IMR-90 (cell line): ENCODE measurements at places on chromosomes 7 and 10. TPM values are rescaled to one million over a fixed set of nuclear protein-coding genes. Genes with fewer than 3 reads are reported as not detected.
A peak's percentile ranks its signal among the peaks of the same experiment; 100 is the strongest.

GRCh38 chr10:23870651-23871610 is 338.0 kb upstream of the KIAA1217 start:
- H3K27ac ChIP-seq = no peak overlapping the region
- no peaks in the 10 kb centered on the region for H3K4me1 ChIP-seq
- no peak for DNase-seq
- H3K27me3 ChIP-seq = no peaks in the 10 kb centered on the region
- H3K4me3 ChIP-seq = no peak overlapping the region

- H3K4me3 ChIP-seq = no peak overlapping the region
- no peaks in the 10 kb centered on the region for H3K27me3 ChIP-seq
- H3K27ac ChIP-seq = no peak overlapping the region
- peaks cover 1% of the 10 kb centered on the region; the same call in 1 of the 2 replicates for H3K4me1 ChIP-seq
- DNase-seq = peak; percentile 16
Observed at GRCh38 chr7:94584113-94584512, 71.8 kb downstream of the SGCE start.

DNA sequence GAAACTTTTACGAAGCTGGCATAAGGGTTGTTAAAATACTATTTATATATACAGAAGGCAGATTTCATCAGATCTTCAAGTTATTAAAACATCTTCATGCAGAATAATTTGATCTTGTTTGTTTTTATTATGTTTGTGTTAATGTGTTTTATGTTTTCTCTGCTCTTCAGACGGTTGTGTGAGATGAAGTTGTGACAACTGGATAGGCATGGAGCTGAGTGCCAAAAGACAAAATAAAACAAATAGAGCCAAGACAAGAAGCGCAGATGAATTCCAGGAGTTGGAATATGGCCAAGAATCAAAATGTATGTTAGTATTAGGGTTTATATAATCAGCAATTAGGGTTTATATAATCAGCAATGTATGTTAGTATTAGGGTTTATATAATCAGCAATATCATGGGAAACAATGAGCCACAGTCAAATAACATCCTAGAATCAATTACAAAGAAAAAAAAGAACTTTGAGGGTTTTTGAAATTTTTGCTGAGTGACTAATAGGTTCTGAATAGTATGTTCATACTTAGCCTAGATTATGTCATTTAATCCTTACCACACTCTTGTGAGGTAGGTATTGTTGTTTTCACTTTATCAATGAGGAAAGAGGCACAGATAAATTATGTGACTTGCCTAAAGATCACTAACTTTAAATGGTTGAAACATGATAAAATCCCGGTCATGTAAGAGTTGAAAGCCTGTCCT is 488.0 kb upstream of the STEAP1 start:
- no peaks in the 10 kb centered on the region for H3K36me3 ChIP-seq
- H3K4me1 ChIP-seq = no peaks in the 10 kb centered on the region
- H3K27me3 ChIP-seq = no peaks in the 10 kb centered on the region
- no peak overlapping the region for H3K27ac ChIP-seq
- DNase-seq = no peak

DNA sequence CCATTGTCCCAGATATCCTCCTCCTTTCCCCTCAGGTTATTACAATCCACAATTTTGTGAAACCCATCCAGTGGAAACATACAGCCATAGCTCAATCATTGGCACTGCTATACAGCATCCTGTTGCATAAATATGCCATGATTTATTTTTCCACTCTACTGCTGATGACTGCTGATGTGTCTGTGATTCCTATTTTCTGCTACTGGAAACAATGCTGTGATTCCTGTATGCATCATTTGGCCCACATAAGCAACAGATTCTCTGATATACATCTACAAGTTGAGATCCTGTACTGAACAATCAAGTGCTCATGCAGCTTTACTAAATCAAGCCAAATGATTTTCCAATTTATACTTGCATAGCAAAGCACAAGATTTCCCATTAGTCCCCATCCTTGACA is 39.6 kb downstream of the CUL2 start:
- H3K4me1 ChIP-seq = no peaks in the 10 kb centered on the region
- H3K27me3 ChIP-seq = no peaks in the 10 kb centered on the region
- no peak for DNase-seq
- H3K4me3 ChIP-seq = no peak overlapping the region

GRCh38 chr10:131946880-131947279 is 34.8 kb downstream of the BNIP3 start:
- peaks cover 21% of the 10 kb centered on the region for H3K4me1 ChIP-seq
- H3K27me3 ChIP-seq = no peaks in the 10 kb centered on the region
- peak overlapping the region; percentile 50 for H3K27ac ChIP-seq
- peaks cover 38% of the 10 kb centered on the region for H3K36me3 ChIP-seq
- DNase-seq = no peak

GRCh38 chr7:5525271-5526099 is 101.9 kb upstream of the TNRC18 start:
- peaks cover 41% of the 10 kb centered on the region for H3K36me3 ChIP-seq
- H3K27me3 ChIP-seq = no peaks in the 10 kb centered on the region
- H3K27ac ChIP-seq = peak overlapping the region; percentile 38
- DNase-seq = peak; percentile 54
- no peaks in the 10 kb centered on the region for H3K4me1 ChIP-seq

The IGFBP3 gene
- 272 and 308 TPM in 2 replicates for total RNA-seq

The ATG9B gene
- total RNA-seq = 0.18 TPM in 1 of 2 replicates, not detected in the other

The HOXA4 gene
- total RNA-seq = 0.36 and 1.1 TPM in 2 replicates

The BICC1 gene
- 38.9 and 42.5 TPM in 2 replicates for total RNA-seq

GRCh38 chr7:108384716-108385483 is 71.3 kb downstream of the NRCAM start:
- H3K36me3 ChIP-seq = no peaks in the 10 kb centered on the region
- no peaks in the 10 kb centered on the region for H3K4me1 ChIP-seq
- H3K27me3 ChIP-seq = no peaks in the 10 kb centered on the region
- H3K4me3 ChIP-seq = no peak overlapping the region

The ANKRD2 gene
- total RNA-seq = 0.28 and 0.36 TPM in 2 replicates

GRCh38 chr10:5325076-5325475 is 39.7 kb upstream of the UCN3 start:
- DNase-seq = no peak
- H3K27me3 ChIP-seq = peaks cover 6% of the 10 kb centered on the region
- no peaks in the 10 kb centered on the region for H3K36me3 ChIP-seq
- no peaks in the 10 kb centered on the region for H3K4me1 ChIP-seq
- no peak overlapping the region for H3K27ac ChIP-seq
- H3K4me3 ChIP-seq = no peak overlapping the region

The TBL2 gene
- total RNA-seq = 81.7 and 94.1 TPM in 2 replicates

- H3K36me3 ChIP-seq = no peaks in the 10 kb centered on the region
- no peak for DNase-seq
- H3K27ac ChIP-seq = no peak overlapping the region
Observed at GRCh38 chr7:110861163-110861562, 229.8 kb upstream of the LRRN3 start.

DNA sequence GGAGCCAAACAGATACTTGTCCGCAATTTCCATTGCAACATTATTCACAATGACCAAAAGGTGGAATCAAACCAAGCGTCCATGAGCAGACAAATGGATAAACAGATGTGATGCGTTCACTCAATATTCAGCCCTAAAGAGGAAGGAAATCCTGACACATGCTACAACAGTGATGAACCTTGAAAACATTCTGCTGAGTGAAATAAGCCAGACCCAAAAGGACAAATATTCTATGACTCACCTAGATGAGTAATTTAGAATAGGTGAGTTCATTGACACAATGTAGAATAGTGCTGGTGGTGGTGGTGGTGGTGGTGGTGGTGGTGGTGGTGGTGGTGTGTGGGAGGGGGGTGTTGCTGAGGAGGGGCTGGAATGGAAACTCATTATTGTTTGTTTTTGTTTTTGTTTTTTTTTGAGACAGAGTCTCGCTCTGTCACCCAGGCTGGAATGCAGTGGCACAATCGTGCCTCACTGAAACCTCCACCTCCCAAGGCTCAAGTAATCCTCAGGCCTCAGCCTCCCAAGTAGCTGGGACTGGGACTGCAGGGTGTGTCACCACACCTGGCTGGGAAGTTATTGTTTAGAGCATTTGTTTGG is 28.6 kb downstream of the SMKR1 start:
- peak; percentile 80 for DNase-seq
- no peaks in the 10 kb centered on the region for H3K4me1 ChIP-seq
- H3K4me3 ChIP-seq = no peak overlapping the region
- no peaks in the 10 kb centered on the region for H3K36me3 ChIP-seq

DNA sequence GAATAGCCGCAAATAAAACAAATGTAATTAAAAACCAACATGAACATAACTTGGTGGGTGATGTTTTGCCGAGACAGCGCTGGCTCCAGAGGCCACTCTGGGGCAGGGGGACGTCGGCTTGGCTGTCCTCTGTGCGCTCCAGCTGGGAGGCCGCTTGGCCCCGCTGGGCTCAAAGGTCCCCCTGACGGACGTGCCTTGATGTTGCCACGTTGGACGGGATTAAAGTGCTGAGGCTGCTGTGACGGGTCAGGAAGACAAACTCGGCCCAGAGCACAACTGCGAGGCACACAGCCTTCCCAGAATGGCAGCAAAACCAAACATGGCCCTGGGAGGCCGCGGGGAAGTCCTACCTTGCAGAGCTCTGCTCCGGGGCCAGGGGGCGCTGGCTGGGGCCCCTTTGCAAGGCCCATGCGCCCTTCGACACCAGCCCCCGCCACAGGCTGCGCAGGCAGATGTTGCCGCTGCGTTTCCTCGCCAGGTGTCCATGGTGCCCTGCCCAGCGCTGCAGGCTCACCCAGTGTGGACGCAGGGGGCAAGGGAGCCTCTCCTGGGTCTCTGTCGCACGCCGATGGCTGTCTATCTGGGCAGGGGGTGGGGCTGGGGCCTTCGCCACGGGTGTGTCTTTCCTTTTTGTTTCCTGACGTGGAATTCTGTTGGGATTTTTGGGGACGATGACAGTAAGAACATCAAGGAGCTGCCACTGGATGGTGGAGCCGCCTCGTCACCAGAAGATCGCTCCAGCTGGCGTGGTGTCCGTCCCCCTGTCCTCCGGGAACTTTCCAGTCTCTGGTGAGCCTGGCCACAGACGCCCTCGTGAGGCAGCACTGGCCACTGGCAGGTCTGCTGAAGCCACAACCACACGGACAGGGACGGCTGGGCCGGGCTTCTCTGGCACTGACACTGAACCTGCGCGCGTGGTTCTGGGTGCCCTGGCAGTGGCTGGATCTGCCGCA is 99.6 kb upstream of the DIP2C start:
- peaks cover 12% of the 10 kb centered on the region for H3K4me1 ChIP-seq
- H3K36me3 ChIP-seq = no peaks in the 10 kb centered on the region
- H3K27ac ChIP-seq = no peak overlapping the region
- H3K4me3 ChIP-seq = peak overlapping the region; percentile 26

- no peak overlapping the region for H3K4me3 ChIP-seq
- H3K4me1 ChIP-seq = no peaks in the 10 kb centered on the region
- H3K27ac ChIP-seq = no peak overlapping the region
- no peaks in the 10 kb centered on the region for H3K36me3 ChIP-seq
- no peaks in the 10 kb centered on the region for H3K27me3 ChIP-seq
Observed at GRCh38 chr7:138097064-138097741, 20.9 kb downstream of the AKR1D1 start.

The GIMAP5 gene
- not detected in 2 replicates for total RNA-seq

DNA sequence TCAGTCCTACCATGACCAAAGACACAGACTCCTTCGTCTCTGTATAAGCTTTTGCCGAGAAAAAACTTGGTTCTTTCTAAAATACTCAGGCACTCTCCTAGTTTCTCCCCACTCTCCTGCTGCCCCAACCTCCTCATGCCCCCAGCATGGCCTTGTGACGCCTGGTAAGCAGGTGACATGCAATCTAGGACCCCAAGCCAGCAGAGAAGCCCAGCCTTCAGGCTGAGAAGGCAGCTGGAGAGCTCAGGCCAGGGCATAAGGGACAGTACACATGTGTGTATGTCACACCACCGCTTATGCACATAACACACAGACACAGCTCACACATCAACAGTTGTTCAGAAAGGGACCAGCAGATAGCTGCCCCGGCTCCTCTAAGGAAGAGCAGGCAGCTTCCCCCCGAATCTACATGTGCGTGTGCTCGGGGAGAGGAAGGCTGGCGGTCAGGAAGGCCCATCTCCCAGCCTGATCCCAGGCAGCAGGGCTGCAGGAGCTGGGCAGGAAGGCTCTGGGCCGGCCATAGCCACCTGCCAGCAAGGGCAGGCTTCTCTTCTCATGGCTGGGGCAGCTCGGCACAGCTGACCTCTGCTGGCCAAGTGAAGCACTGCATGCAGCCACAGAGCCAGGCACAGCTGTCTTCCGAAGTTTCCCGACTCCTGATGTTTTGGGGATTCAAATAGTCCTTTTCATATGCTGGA is 8.5 kb downstream of the DDX56 start:
- H3K4me1 ChIP-seq = peaks cover 2% of the 10 kb centered on the region; the same call in 1 of the 2 replicates
- H3K27ac ChIP-seq = no peak overlapping the region
- peaks cover 58% of the 10 kb centered on the region for H3K36me3 ChIP-seq
- peak; percentile 49 for DNase-seq
- H3K27me3 ChIP-seq = no peaks in the 10 kb centered on the region
- no peak overlapping the region for H3K4me3 ChIP-seq

The ARL4A gene
- 22.4 and 48.0 TPM in 2 replicates for total RNA-seq

DNA sequence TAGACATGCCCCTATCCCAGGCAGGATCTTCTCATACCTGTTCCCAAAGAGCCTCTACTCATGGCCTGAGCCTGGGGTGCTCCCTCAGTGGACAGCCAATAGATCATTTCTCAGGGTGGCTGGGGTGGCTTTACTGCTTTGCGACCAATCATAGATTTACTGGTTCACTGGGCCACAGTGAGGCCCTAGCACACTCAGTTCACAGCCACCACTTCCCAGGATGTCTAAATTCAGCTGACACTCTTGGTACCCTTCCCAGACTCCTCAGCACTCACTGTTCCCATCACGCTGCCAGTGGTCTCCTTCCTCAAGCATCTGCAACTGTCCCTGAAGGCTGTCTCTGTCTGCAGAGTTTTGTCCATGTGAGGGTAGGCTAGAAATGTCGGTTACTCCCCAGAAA is 50.6 kb downstream of the ARHGAP22 start:
- H3K4me3 ChIP-seq = no peak overlapping the region
- H3K36me3 ChIP-seq = peaks cover 6% of the 10 kb centered on the region
- H3K27me3 ChIP-seq = no peaks in the 10 kb centered on the region

- no peaks in the 10 kb centered on the region for H3K36me3 ChIP-seq
- peak within 1 kb of the TSS; percentile 29; the same call in 1 of the 2 replicates for H3K4me3 ChIP-seq
- DNase-seq = no peak
Observed at GRCh38 chr7:150978126-150978789, at the start of gene KCNH2. Gene KCNH2 (minus strand): TSS chr7:150978321. CDS start chr7:150977913, 408 bp downstream.

DNA sequence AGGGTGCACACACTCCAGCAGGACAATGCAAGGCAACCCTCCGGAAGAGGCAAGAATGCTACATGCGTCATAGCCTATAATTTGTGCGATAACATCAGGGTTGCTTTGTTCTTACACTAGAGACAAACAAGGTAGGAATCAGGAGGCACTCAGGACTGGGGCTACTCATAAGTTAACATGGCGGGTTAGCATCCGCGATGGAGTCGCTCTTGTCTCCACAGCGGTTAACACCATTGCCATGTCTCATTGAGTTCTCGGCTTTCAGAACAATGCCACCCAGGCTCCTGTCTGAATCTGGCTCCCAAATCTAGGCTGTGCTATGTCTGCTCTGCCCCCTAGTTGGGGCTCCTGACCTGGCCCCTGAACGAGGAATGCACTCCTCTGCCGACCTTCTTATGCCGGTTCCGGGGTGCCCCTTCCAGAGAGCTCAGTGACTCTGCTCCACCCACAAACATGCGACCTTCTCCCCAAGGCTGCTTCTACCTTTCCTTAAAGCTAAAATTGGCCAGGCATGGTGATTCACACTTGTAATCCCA is 24.9 kb upstream of the SLF2 start:
- no peak for DNase-seq
- no peak overlapping the region for H3K27ac ChIP-seq
- no peaks in the 10 kb centered on the region for H3K36me3 ChIP-seq
- no peaks in the 10 kb centered on the region for H3K27me3 ChIP-seq
- peaks cover 32% of the 10 kb centered on the region for H3K4me1 ChIP-seq
